ENCODE measurements at places on chromosomes 7 and 10.
A peak's percentile ranks its signal among the peaks of the same experiment; 100 is the strongest.

DNA sequence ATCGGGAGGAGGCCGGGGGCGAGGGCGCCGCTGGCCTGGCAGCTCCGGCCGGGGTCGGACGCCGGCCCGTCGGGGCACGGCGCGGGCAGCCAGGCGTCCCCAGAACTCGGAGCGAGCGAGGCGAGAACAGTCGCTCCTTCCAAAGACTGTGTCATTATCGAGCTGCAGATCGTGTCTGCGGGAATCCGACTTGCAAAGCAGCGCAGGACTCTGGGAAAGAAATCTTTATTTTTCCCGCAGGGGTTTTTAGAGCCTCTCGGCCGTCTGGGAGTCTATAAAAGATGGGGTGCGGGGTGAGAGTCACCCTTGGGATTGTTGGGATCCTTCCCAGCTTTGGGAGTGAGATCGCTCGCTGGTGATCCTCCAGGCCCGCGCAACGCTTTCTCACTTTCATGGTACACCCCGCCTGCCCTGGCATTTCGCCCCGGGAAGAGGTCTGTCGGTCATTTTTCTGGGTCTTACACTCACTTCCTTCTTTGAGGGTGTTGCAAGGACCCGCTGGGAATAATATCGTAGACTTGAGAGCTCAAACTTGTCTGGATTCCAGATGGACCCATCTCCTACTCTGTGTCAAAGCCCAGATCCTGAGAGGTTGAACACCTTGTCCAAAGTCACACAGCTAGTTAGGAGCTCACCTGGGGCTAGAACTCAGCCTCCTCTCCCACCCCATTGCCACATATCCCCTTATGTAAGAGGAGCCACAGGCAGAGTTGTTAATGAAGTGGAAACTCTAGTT lies 1.0 kb downstream of the UBTD1 start:
- no peak for DNase-seq

DNA sequence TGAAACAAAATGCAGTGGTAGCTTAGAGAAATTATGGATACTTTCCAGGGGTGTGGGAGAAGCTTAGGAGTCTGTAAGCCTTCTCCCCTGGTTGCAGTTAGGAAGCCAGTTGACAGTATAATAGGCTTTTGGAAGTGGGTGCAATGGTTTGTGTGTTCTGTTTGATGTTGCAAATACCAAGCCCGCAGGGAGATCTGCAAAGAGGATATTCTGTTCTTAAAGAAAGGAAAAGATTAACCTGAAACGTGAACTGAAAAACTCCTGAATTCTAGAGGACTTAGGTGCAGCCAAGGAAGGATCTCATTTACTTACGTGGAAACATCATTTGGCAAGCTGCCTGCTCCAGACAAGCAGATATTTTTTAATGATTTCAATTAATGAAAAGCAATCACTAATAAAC lies 496.6 kb downstream of the AUTS2 start:
- no peak for DNase-seq

DNA sequence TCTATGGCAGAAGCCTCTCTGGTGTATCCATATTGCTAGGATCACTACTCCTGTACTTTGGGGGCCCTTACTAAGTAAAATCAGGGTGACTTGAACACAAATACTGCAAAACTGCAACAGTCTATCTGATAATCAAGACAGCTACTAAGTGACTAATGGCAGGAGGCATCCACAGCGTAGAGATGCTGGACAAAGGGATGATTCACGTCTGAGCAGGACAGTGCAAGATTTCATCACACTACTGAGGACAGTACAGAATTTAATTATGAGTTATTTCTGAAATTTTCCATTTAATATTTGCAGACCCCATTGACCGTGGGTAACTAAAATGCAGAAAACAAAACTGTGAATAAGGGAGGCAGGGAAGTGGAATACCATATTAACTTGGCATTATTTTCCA lies 10.4 kb downstream of the CUL2 start:
- DNase-seq = no peak

DNA sequence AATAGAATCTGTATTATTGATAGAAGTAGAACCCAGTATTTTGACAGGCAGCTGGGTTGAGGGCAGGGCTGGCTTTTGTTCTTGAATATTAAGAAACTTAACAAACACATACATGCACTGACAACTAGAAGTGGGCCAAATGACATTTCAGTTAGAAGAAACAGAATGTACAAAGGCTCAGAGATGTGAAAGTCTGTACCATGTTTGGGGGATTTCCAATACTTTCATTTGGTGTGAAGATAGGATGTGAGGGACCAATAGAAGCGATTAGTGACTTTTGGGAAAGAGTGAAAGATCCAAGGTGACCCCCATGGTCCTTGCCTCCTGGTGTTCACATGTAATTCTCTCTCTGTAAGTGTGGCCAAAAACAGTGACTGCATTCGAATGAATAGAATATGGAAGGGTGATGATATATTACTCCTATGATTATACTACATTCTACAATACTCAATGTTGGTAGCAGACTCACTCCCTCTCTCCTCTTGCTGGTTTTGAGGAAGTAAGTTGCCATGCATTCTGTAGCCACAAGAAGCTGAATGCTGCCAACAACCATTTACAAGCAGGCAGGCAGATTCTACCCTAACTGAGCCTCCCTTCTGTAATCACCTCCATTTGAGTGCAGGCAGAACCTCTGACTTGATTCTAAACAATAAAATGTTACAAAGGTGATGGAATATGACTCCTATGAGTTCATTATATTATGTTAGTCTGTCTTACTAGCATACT lies 151.4 kb downstream of the TMEM168 start:
- no peak for DNase-seq

DNA sequence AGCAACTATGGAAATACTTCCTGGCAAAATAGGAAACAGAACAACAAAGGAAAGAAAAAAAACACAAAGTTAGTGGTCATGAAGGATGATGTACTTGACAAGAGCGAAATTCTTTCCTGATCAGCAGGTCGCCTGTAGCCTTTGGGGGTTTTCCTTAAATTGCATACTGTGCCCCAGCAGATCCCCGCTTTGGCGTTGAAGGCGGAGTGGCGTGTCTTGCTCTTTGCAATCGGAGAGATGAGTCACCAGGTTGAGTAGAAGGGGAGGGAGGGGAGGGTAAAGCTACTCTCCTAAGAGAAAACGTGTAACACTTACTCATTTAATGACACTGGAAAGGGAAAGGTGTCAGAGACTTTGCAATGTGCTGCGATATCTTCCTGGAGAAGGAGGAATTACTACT lies 587.2 kb downstream of the SORCS1 start:
- DNase-seq = no peak

- DNase-seq = no peak
Measured at GRCh38 chr10:113959383-113959760, 84.3 kb upstream of the ADRB1 start.

- peak; percentile 23 for DNase-seq
Measured at GRCh38 chr10:84179059-84179710, 5.6 kb downstream of the GPR15LG start.

DNA sequence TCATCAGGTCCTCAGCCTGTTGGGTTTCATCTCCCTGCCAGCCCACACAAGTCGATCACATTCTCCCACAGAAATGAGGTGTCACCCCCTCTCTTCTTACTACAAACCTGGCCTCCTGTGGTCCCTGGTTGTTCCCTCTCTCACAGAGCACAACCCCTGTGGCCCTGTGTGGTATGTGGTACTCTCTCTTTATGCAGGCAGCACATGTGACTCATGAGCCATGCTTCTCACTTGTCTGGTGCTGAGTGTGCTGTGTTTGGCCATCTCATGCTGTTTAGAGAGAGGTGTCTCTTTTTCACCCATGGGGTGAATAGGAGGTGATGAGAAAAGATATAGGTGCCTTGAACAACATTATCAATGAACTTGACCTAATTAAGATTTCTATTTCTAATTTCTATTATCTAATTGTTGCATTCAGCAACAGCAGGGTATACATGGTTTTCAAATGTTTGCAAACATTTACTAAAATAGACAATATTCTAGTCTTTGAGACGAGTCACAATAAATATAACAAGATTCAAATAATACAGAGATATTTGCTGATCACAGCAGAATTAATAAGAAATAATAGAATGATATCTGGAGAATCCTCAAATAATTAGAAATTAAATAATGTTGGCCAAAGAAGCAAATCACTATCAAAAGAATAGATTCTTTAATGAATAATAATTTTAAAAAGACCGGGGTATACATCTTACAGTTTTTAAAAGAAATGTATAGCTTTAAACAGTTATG lies 633.8 kb upstream of the IGFBP3 start:
- no peak for DNase-seq

DNA sequence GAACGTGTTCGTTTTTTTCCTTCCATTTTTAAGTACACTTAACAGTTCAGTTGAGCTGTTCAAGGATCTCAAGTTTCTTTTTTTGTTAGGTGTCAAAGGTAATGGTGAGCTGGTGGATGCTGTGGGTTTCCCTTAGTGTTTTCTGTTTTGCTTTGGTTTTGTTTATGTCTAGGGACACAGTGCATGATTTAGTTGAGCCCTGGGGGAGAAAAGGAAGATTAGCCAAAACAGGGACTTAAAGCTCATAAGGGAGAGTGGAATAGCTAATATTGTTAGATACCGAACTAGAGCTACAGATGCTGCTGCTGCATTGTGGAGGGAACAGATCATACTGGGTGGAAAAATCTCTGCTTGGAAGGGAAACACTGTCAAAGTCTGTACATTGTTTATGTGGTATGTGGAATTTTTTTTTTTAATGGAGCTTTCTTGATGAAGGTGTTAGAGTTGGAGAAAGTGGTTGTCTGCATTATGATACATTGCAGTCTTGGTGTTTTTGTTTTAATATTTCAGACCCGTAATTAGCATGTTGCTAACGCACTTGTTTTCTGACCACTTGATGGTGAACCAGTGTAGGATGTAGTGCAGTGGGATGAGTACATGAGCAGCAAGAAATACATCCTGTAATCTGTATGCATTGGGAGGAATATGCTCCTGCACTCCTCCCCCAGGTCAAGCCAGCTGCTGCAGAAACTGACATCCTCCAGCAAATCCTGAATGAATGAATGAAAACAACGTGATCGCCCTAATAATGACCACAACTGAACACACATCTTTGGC lies 2.1 kb downstream of the GLCCI1 start:
- no peak for DNase-seq
